KG1 (cell line): ENCODE measurements at places on chromosomes 11 and 22.

DNA sequence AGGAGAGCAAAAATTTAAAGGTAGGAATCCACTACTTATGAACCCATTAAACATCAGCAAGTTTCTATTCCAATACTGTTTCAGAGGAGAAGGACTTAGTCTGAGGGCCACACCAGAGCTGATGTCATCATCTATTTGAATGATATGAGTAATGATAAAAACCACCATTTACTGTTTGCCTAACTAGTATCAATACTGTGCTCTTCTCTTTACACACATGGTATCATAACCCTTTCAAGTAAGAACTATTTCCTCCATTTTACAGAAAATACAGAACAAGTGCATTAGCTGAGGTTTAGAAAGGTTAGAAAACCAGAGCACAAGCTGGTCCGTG lies 651.3 kb upstream of the KIRREL3 start:
- no peak for DNase-seq

GRCh38 chr22:39959640-39960447 lies at the start of gene TMA7B:
TSS of gene TMA7B (plus strand) at chr22:39960397. CDS start at chr22:39964375, 3,978 bp downstream.
- no peak for DNase-seq

DNA sequence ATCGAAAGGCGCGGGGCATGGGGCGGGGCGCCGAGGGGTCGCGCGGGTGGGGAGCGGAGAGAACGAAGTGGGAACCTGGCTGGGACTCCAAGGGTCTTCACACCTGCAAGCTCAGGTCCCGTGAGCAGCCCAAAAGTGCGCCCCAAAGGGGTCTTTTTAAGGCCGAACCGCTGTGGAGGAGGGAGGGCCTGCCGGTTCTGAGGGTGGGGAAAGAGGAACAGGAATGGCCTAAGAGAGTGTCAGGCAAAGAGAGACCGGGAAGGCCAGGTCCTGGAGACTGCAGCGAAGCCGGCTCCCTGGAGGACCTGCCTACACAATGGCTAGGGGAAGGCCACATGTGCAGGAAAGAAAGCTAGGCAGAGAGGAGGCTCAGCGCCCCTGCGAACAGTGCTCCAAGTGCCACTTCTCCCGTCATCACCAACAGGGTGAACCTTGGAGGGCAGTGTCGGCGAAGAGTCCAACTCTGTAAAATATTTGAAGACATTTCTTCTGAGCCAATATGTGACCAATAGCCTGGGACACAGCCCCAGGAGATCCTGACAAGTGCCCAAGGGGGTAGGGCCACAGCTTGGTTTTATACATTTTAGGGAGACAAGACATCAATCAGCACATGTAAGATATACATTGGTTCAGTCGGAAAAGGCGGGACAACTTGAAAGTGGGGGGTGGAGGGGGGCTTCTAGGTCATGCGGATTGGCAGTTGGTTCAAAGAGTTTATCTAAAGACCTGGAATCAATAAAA lies 710 bp upstream of the DGCR2 start:
- DNase-seq = no peak

DNA sequence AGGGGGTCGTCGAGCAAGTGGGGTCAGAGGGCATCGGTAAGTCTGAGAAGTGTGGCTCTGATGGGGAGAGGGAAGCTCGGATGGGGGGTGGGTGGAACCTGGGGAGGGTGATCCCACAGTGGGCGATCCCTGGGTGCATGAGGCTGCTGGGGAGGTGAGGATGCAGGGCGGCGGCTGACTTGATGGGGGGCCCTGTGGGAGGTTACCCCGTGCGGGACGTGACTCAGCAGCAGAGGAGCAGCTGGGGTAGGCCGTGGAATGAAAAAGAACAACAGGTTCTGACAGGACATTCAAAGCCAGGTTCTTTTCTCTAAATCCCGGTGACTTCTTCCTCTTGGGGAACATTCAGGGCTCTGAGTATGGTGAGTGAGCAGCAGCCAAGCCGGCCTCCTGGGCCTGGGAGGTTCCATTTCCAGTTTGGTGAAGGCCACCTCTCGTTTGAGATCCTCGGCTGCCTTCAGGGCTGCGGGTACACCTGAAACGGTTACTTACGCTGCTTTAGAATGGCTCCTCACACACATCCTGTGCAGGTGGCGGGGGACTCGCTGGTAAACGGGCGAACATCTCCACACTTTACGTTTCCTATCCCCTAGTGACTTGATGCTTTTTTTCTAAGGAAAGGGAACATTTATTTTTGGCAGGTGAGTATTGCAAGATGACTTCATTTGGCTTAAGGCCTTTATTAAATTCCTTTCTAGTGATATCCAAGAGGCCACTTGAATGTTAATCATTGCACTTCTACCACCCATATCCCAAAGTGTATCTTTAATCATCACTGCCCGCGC lies 278.2 kb downstream of the TBC1D22A start:
- DNase-seq = no peak

GRCh38 chr11:12749442-12749841 lies 75.2 kb downstream of the TEAD1 start:
- no peak for DNase-seq

DNA sequence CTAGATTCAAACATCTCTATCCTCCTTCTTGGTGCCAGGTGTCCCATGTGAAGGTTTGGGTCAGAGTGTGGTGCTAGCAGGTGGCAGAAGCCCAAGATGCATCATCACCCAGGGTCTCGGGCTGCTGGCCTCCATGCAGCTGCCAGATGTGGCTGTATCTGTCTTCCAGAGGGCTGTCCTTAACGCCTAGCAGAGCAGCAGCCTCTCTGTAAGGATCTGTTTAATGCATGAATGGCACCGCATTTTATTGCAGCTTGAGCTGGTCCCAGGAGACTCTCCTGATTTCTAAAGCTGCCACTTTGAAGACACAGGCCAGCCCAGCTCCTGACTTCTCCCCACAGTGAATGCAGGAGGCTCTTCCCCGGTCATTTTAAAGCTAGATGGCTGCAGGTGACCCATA lies 26.3 kb downstream of the SLC1A2 start:
- no peak for DNase-seq

- no peak for DNase-seq
Observed at GRCh38 chr11:116062490-116063171, 558.4 kb upstream of the CADM1 start.

GRCh38 chr22:20034143-20034542 lies 13.2 kb downstream of the TANGO2 start:
- DNase-seq = no peak

DNA sequence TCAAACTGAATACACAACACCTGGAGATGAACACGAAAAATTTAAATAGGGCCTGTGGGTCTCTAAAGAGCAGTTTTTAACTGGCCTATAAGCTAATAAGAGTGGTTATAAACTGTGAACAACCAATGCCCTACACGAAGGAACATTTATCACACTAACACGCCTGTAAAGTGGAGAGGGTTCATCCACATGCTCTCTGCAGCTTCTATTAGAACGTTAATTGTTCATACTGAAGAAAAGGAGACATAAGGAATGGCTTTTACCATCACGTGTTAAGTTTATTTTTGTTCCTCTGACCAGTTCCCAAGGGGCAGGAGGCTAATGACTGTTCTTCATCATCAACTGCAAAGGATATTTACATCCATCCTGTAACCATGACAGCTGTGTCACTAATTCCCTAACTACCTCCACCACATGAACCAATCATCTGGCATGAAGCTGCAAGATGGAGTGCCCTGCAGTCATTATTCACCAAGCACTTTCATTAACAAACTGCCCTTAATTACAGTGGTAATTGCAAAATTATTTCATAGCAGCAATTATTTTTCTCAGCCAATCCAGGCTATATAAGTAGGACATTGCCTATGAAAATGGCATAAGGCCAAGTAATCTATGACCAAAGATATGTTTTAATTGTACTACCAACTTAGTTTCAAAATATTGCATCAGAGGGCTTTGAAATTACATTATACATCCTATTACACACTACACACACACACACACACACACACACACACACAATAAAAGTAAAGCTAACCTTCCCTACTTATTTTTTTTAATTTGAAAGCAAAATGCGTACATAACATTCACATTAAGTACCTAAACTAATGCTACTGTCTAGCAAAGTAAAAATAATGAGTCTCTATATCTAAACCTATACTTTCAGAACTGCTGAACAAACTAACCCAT lies 186.7 kb downstream of the CADM1 start:
- DNase-seq = no peak

DNA sequence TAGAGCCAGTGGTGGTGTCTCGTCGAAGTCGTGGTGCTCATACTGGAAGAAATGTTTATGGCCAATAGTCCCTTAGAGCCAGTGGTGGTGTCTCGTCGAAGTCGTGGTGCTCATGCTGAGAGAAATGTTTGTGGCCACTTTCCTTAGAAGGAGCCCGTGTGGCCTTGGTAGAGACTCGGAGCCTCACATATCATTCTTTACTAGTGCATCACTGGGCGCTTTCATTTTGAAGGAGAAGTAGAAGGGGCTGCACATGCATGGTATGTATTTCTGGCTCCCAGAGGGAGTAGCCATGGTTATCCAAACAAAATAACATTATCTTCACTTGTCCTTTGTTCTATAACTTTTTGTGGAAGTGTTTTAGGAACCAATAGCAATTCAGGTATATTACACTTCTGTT lies 69.5 kb downstream of the JAM3 start:
- no peak for DNase-seq

- no peak for DNase-seq
Observed at GRCh38 chr11:1777737-1778136, 14.0 kb upstream of the CTSD start.

GRCh38 chr22:47836957-47837356 lies 1074.5 kb downstream of the TBC1D22A start:
- no peak for DNase-seq

- DNase-seq = no peak
Observed at GRCh38 chr11:75667831-75668450, 897 bp downstream of the MAP6 start.

DNA sequence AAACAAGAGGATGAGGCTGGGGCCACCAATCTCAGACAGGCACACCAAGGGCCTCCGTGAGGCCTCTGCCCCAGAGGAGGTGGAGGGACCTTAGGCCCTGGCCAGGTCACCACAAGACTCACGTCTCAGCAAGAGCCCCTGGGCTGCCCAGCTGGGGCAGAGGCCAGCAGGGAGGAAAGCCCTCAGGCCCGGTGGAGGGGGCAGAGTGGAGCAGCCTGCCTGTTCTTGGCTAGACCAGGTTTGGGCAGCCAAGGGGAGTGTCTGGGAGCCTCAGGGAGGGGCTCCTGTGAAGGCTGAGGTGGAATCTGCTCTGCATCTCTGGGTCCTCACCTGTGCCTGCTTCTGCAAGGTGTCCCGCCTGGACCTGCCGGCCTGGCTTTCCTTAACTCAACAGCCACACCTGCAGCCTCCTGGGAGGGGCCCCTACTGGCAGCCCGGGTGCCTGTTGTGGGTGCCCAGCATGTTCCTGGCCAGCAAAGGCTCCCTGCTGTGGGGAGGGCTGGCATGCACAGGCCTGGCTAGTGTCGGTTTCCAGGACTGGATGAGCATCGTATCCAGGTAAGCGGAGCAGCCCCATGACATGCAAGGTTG lies 11.9 kb downstream of the TTLL12 start:
- DNase-seq = no peak

DNA sequence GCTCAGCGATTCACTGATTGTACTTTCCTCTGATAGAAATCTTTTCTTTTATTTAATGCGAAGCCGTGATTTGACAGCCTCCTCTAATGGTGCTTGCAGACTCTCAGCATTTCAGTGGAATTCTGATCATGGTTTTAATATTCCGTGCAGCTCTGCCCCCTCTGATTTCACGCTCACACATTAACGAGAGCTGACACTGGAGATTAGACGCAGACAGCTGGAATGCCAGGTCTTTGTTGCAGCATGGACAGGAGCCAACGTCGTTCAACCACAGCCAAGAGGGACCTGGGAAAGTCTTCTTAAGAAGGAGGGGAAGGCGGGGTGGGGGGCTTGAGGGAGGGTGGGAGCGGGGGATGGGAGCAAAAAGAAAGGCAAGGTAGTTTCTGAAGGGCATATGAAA lies 186.4 kb downstream of the BLID start:
- no peak for DNase-seq

DNA sequence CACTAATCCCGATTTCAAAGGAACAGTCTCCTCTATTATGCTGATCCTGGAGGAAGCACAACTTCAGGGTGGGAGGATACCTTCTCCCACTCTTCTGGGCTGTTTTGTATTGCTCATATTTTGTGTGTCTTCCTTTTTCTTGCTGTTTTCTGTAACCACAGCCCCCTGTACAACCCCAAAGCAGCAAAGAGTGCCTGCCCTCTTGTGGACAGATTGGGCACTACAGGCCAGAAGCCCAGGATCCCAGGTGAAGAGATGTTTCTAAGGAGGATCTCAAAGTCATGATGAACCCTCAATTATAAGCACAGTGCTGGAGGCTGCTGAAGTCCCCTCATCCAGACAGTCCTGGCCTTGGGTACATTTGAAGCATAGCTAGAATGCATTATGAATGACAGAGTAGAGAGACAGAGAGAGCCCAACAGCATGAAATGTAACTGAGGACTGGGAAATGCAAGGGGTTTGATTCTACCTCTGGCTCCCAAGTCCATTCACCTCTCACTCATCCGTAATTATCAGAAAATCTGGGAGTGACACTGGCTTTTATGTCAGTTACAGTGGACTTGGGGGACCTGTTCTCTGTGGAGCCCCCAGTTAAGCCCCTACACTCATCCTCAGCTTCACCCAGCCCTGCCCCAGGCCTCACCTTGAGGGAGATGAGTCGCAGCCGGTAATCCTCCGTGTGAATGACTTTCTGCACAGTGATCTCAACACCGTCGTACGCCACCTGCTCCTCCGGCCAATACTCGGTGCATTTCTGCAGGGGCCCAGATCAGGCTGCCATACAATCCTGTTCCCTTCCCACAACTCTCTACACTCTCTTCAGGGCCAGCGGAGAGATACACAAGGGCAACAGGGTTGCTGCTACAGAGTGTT lies 6.2 kb upstream of the IGSF22 start:
- DNase-seq = peak; percentile 67

DNA sequence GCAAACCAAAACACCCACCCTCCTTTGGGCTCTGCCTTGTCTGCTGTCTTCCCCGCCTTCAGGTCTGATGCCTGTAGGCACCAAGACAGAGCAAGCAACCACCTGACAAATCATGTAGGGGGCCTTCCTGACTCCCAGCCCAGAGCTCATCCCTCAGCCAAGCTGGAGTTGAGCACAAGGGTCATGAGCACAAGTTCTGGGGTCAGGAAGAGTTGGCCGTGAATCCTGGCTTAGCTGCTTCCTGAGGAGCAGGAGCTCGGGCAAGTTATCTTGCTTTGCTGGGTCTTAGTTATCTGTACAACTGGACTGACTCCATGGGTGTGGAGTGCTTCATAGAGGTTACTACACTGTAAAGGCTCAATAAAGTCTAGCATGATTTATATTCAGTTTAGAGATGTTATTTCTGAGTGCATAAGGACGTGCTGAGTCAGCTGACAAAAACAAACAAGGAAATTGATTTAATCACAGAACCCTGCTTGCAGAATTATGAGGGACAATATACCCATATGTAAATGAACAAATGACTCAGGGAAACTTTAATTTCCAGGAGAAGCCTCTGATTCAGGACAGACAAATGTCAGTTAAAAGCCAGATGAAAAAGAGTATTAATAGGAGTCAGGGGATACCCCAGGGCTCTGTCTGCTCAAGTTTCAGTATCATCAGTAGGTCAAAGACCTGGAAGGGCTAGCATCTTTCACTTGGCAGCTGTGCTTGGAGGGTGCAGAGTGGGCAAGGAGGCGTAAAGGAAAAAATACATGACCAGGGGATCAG lies 15.0 kb upstream of the APOA1 start:
- DNase-seq = peak; percentile 24
